Activated CD4-positive, alpha-beta memory T cell treated with anti-CD3 and anti-CD28 coated beads, Interleukin-2, amount 10 ng/mL, durations not matched to agents 7 days and 5 days (primary cell): ENCODE measurements at places on chromosomes 7 and 10. TPM values are rescaled to one million over a fixed set of nuclear protein-coding genes. Genes with fewer than 3 reads are reported as not detected.

FOXI2 gene
- not detected for total RNA-seq

SOSTDC1 gene
- total RNA-seq = not detected

AKR1C3 gene
- 7.6 TPM for total RNA-seq

C10orf53 gene
- not detected for total RNA-seq

CYP3A4 gene
- not detected for total RNA-seq

HTR5A gene
- total RNA-seq = not detected

C7orf33 gene
- not detected for total RNA-seq

TYSND1 gene
- 9.8 TPM for total RNA-seq

TMEM248 gene
- 88.3 TPM for total RNA-seq

GRID1 gene
- total RNA-seq = not detected

AFAP1L2 gene
- total RNA-seq = 1.9 TPM

CXCL12 gene
- not detected for total RNA-seq

DNA sequence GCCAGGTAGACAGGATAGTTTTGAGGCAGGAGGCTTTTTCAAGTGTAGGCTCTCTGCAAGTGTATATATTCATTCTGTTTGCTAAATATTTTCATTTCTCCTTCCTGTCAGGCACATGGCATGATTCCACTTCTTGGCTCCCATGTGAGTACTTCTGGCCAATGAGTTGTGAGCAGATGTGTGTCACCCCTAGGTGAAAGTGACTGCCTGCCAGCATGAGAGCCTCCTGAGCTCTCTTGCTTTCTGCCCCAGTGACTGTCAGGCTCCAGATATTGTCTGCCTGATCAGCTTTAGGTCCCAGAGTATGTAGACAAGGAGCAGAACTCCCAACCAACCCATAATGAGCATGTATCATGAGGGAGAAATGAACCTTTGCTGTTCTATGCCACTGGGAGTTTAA is 257.6 kb upstream of the NPY start:
- no peak overlapping the region for H3K27ac ChIP-seq
- DNase-seq = no peak
- no peaks in the 10 kb centered on the region for H3K4me1 ChIP-seq
- no peaks in the 10 kb centered on the region for H3K27me3 ChIP-seq
- no peaks in the 10 kb centered on the region for H3K36me3 ChIP-seq

- H3K36me3 ChIP-seq = no peaks in the 10 kb centered on the region
- H3K4me3 ChIP-seq = no peak overlapping the region
- H3K27me3 ChIP-seq = no peaks in the 10 kb centered on the region
Observed at GRCh38 chr7:42460933-42461332, 223.9 kb upstream of the GLI3 start.

DNA sequence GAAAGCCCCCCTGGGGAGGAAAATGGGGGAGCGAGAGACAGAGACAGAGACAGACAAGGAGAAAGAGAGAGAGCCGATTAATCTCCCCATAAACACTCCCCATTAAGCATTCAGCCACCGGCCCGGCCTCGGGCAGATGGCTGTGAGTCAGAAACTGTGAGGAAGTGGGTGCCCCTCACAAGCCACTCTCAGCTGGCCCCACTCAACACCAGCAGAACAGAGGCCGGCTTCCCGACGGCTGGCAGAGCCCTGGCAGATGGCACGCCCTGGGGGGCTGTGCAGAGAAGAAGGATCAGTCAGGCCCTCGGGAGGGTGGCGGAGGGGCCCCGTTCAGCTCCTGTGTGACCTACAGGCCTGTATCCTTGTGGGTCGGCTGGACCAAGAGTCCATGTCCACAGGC is 41.2 kb downstream of the CAMK2B start:
- no peaks in the 10 kb centered on the region for H3K4me1 ChIP-seq

DNA sequence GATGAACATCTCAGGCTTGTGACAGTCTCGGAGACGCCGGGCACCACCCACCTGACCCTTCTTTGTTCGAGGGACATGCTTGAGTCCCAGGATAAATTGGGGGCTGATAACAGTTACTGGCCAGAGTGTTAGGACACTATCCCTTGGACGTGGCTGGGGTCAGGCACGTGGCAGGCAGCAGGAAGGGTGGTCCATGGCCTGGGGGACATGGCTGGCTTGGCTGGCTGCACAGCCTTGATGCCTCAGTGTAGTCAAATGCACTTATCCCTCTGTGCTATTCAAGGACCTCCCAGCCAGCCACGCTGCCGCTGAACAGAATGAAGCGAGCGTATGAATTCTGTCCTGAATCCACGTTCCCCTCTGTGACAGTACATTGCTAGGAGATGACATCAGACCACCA is 662.0 kb upstream of the FOXK1 start:
- H3K4me1 ChIP-seq = no peaks in the 10 kb centered on the region
- H3K4me3 ChIP-seq = no peak overlapping the region
- no peaks in the 10 kb centered on the region for H3K36me3 ChIP-seq
- no peak overlapping the region for H3K27ac ChIP-seq

DNA sequence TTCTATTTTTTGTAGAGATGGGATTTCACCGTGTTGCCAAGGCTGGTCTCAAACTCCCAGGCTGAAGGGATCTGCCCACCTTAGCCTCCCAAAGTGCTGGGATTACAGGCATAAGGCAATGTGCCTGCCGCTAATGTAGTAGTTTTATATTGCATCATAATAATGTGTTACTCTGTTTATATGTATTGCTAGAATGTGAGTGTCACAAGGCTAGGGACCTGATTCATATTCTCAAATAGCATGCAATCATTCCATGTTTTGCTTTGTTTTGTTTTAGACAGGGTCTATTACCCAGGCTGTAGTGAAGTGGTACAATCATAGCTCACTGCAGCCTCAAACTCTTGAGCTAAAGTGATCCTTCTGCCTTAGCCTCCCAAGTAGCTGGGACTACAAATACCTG is 13.5 kb downstream of the CCL26 start:
- DNase-seq = no peak
- H3K27me3 ChIP-seq = no peaks in the 10 kb centered on the region
- no peaks in the 10 kb centered on the region for H3K36me3 ChIP-seq
- H3K27ac ChIP-seq = no peak overlapping the region
- peaks cover 2% of the 10 kb centered on the region for H3K4me1 ChIP-seq

GRCh38 chr10:75987616-75988015 is 556.2 kb downstream of the LRMDA start:
- no peak for DNase-seq
- H3K4me1 ChIP-seq = no peaks in the 10 kb centered on the region
- H3K27me3 ChIP-seq = no peaks in the 10 kb centered on the region

- DNase-seq = no peak
- peaks cover 6% of the 10 kb centered on the region for H3K4me1 ChIP-seq
- peaks cover 6% of the 10 kb centered on the region for H3K27me3 ChIP-seq
- H3K27ac ChIP-seq = no peak overlapping the region
- H3K36me3 ChIP-seq = no peaks in the 10 kb centered on the region
Observed at GRCh38 chr7:50477640-50478039, 27.5 kb upstream of the FIGNL1 start.

GRCh38 chr7:45683556-45684148 is 109.5 kb downstream of the ADCY1 start:
- H3K4me3 ChIP-seq = no peak overlapping the region
- no peaks in the 10 kb centered on the region for H3K4me1 ChIP-seq
- peak; percentile 6 for DNase-seq
- no peaks in the 10 kb centered on the region for H3K36me3 ChIP-seq
- H3K27me3 ChIP-seq = no peaks in the 10 kb centered on the region
- H3K27ac ChIP-seq = no peak overlapping the region

GRCh38 chr10:102701272-102701671 is 12.9 kb downstream of the ARL3 start:
- no peaks in the 10 kb centered on the region for H3K27me3 ChIP-seq
- DNase-seq = no peak
- H3K4me1 ChIP-seq = peaks cover 10% of the 10 kb centered on the region
- H3K36me3 ChIP-seq = peaks cover 29% of the 10 kb centered on the region
- no peak overlapping the region for H3K27ac ChIP-seq
- no peak overlapping the region for H3K4me3 ChIP-seq

GRCh38 chr10:102675666-102676533 is 31.6 kb downstream of the TRIM8 start:
- H3K36me3 ChIP-seq = no peaks in the 10 kb centered on the region
- H3K4me1 ChIP-seq = peaks cover 41% of the 10 kb centered on the region
- H3K27me3 ChIP-seq = no peaks in the 10 kb centered on the region

DNA sequence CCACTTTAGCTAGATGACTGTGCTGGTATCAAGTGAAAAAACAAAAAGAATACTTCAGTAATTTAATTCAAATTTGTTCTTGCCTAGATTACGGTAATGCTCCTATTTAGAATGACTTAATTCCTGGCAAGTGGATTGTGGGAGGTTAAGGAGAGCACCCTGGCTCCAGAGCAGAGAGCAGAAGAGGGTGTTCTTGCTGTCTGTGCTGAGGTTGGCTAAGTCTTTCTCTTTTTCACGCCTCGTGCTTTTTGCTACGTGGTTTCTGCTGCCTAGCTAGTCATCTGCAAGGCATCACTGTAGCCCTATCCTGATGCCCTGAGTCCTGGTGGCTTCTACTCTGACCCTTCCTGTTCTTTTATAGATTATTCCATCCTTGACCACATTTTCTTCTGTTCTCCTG is 101.4 kb downstream of the INSYN2A start:
- no peak overlapping the region for H3K4me3 ChIP-seq
- no peak overlapping the region for H3K27ac ChIP-seq
- DNase-seq = no peak
- no peaks in the 10 kb centered on the region for H3K27me3 ChIP-seq
- H3K36me3 ChIP-seq = no peaks in the 10 kb centered on the region
- H3K4me1 ChIP-seq = no peaks in the 10 kb centered on the region

- no peak overlapping the region for H3K4me3 ChIP-seq
- no peaks in the 10 kb centered on the region for H3K27me3 ChIP-seq
- H3K4me1 ChIP-seq = no peaks in the 10 kb centered on the region
- no peak for DNase-seq
- H3K27ac ChIP-seq = no peak overlapping the region
Observed at GRCh38 chr7:136446751-136447150, 421.7 kb upstream of the CHRM2 start.

DNA sequence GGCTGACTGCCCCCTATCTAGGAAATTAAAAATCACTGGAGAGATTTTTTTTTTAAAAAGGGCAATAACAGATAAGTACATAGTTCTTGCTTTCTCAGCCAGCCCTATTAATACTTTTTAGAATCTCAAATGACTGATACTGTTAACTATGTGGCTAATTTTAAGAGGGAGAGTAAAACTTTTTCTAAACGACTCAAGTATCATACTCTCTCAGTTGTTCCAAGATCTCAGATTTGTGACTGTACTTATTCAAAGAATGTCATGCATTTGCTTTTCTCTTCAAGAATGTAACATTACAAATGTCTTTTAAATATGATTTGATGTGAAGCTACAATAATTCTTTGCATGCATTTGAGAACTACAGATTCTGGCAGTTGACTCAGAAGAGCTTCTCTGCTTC is 55.4 kb upstream of the RAB11FIP2 start:
- no peak overlapping the region for H3K4me3 ChIP-seq
- DNase-seq = no peak
- H3K36me3 ChIP-seq = no peaks in the 10 kb centered on the region
- H3K4me1 ChIP-seq = peaks cover 7% of the 10 kb centered on the region
- no peak overlapping the region for H3K27ac ChIP-seq

DNA sequence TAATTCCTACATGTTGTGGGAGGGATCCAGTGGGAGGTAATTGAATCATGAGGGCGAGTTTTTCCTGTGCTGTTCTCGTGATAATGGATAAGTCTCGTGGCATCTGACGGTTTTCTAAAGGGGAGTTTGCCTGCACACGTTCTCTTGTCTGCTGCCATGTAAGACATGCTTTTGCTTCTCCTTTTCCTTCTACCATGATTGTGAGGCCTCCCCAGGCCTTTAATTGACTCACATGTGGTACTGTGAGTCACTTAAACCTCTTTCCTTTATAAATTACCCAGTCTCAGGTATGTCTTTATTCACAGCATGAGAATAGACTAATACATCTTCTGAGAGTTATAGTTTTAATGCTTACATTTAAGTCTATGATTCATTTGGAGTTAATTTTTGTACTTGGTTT is 22.6 kb upstream of the CPN1 start:
- H3K4me3 ChIP-seq = no peak overlapping the region
- no peaks in the 10 kb centered on the region for H3K4me1 ChIP-seq
- H3K27ac ChIP-seq = no peak overlapping the region
- DNase-seq = no peak
- peaks cover 42% of the 10 kb centered on the region for H3K27me3 ChIP-seq

DNA sequence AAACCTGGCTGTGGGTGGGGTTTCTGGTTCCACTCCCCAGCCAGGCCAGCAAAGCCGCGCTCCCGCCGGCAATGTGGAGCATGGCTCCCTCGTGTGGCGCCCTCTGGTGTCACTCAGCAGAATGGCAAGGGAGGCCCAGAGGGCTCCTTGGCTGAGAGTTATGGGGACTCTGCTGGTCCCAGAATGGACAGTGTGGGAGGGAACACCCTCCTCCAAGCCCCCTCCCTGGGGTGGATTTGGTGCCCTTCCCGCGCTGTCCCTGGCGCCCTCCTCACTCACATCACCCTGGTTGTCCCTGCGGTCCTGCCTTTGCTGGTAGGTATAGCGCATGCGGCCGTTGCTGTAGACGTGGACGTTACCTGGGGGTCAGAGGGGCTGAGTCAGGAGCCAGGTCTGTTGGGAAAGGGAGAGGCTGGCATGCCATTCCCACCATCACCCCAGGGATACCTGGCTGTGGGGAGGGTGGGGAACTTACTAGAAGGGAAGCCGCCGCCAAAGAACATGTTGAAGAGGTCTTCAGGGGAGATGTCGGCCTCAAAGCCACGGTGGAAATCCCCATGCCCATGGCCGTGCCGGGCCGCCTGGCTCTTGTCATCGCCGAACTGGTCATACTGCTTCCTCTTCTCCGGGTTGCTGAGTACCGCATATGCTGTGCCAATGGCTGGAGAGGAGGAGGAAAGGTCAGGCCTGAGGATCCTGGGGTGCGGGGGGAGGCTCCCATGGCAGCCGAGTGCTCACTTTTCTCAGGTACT is 14.0 kb downstream of the DNAJB12 start:
- peaks cover 42% of the 10 kb centered on the region for H3K4me1 ChIP-seq
- peaks cover 51% of the 10 kb centered on the region for H3K36me3 ChIP-seq
- no peak overlapping the region for H3K4me3 ChIP-seq

DNA sequence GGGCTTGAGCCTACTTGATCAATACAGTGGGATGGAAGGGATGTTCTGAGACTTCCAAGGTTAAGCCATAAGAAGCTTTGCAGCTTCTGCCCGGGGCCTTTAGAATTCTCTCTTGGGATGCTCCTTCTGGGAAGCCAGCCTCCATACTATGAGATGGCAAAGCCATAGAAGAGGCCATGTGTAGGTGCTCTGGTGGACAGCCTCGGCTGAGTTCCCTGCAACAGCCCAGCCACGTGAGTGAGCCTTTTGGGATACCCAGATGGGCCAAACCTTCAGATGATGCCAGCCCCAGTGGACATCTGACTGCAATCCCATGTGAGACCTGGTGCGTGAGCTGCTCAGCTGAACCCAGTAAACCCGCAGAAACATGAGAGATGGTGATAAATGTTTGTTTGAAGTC is 370.6 kb downstream of the RPS24 start:
- H3K4me3 ChIP-seq = no peak overlapping the region
- no peak for DNase-seq
- H3K27ac ChIP-seq = no peak overlapping the region
- H3K4me1 ChIP-seq = peaks cover 5% of the 10 kb centered on the region

GRCh38 chr10:35192645-35193249 is 66.1 kb downstream of the CREM start:
- no peak overlapping the region for H3K4me3 ChIP-seq
- no peak for DNase-seq
- H3K36me3 ChIP-seq = peaks cover 23% of the 10 kb centered on the region
- H3K27me3 ChIP-seq = no peaks in the 10 kb centered on the region
- H3K27ac ChIP-seq = peak overlapping the region; percentile 73
